ENCODE measurements at places on chromosomes 1 and 21.

DNA sequence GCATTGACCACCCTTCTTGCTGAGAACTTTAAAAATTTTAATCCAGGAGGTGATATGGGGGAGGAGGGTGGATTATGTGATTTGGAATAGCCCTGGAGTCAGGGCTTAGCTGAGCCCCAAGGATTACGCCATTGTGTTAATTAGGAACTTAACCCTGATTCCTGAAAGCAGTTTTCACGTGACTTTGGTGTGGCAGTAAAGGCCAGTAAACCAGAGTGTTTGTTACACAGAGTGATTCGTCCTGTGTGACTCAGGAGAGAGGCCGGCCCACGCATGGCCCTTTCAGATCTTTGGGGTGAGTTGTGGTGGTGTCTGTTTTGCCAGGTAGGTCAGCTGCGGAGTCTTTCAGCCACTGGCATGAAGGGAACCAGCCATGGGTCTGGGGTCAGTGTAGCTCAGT lies 107.6 kb downstream of the NOS1AP start:
- no peak for DNase-seq

DNA sequence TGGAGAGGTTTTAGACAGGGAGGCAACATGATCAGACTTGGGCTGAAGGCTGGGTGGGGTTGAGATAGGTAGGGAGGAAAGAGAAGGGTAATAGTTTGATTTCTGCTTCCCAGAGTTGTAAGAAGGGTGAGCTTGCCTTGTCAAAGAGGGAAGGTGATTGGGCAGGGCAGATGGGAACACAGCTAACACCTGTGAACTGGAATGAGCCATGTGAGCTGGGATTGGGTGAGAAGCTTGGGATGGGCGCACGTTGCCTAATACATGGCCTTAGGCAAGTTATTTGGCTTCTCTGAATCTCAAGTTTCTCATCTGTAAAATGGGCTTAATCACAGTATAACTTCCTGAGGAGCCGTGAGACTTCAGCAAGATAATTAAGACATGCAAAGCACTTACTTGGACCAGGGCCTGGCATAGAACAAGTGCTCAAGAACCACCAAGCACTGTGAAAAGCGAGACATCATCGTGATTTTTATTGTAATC lies 33.8 kb upstream of the ID3 start:
- no peak for DNase-seq

GRCh38 chr1:41020109-41020576 lies 1.4 kb downstream of the SLFNL1 start:
- no peak for DNase-seq

GRCh38 chr1:71417421-71417820 lies 336.6 kb upstream of the ZRANB2 start:
- DNase-seq, result no peak

GRCh38 chr21:45543371-45543709 lies 1.1 kb upstream of the SLC19A1 start:
- DNase-seq, result no peak

- DNase-seq, result no peak
Measured at GRCh38 chr1:154831462-154831861, 38.6 kb downstream of the KCNN3 start.

GRCh38 chr1:55329091-55329490 lies 113.9 kb upstream of the USP24 start:
- DNase-seq, result no peak

DNA sequence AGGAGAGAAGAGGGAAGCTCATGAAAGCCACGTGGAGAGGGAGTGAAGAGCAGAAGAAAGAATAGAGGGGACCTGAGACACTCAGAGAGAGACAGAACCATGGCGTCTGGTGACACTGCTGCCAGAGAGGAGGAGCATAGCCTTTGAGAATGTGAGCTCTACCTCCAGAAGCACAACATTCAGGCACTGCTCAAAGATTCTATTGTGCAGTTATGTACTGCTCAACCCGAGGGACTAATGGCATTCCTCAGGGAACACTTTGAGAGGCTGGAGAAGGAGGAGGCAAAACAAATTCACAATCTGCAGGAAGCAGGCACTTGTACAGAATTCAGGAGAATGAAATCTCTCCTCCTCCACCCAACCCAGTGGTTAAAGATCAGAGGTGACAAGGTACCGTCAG lies 45.1 kb downstream of the BTBD8 start:
- DNase-seq, result no peak

DNA sequence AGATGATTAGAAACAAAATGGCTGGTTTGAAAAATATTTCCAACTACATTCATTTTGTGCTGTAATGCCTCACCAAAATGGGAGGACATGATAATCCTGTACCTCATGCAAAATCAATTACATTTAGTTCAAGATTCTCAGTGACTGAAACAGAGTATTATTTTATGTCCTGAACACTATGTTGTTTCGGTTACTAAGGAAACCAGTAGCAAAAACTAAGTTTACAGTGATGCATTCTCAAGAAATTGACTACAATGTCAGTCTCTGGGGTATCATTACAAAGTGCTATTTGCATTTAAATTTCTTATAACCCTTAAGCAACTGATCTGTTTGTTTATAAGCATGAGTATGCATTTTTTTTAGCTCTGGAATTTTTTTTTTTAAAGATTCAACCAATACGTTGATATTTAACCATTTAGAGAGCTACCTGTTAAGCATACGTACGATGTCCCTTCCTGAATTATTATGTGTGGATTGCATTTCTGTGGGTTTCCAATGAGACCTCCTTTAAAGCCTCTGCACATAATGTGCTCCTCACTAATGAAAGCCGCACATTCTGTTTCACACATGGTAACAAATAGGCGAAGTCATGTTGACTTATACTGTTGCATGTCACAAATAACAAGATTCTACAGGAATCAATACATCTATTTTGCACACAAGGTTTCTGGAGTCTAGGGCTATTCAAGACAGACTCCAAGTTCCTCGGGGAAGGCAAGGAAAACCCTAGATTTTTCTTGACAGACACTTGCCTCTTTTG lies 1035.7 kb downstream of the ADGRL2 start:
- DNase-seq, result no peak

DNA sequence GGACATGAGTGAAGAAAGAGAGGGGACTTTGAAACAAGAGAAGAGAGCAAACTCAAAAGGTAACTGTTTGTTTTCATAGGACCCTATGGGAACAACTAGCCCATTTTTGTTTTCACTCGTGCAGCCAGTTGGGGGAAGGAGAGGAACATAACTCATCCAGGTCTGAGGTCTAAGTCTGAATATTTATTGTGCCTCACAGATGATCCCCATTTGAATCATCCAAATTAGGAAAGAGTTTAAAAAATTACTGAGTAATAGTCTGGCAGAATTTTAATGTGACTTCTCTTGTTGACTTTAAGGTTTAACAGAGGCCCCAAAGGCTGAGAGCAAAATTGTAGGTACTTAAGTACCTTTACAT lies 10.4 kb upstream of the TSPAN2 start:
- no peak for DNase-seq

- no peak for DNase-seq
Measured at GRCh38 chr1:16145662-16146278, 10.1 kb downstream of the EPHA2 start.

DNA sequence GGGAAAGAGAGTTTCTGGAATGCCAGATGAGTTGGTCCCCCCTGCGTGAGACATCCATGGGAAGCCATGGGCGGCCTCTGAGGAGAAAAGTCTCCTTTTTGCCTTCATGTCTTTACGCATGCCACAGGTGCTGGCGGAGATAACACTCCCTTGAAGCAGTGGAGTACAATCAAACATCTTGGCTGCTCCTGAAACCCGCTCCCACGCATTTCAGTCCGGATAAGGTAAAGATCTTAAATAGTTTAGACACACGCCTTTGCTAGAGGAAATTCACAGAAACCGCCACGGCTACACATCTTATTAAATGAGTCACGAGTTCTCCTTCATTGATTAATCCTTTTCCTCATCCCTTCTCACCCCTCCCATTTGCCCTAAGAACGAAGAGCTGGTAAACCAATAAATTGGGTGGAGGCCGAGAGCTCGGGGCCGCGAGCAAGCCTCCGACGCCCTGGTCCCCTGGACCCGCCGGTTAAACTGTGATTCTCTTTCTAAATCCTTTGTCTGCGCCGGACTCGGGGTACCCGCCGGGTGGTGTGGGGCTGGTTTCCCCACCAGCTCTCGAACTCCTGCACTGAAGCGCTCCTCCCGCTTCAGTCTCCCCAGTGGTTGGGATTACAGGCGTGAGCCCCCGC lies 6.6 kb upstream of the ZNF669 start:
- peak; percentile 37 for DNase-seq

DNA sequence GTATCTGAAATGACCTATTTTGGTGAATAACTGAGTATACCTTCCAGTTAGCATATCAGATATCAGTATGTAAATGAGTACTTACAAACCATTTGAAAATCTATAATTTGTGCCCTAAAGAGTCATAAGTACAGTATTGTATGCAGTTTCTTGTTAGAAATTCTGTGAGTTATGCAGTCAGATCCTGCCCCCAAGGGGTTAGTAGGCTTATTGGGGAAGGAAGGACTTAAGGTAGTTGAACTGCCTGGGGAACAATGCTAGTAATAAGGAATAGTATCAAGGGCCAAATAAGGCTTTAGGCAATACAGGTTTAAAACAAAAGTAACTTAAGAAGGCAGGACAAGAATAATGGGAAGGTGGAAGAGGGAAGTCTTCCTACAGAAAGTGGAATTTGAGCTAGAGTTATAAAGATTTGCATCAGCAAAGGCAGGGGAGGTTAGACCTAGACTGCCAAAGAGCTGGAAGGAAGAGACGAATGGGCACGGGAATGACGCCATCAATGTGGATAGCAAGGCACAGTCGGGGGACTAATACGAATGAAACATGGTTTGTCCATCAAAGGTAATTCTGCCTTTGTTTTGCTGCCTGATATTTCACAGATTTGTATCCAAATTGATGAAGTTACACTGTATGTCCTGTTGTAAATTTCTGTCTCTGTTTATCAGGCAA lies 182.9 kb upstream of the DPYD start:
- no peak for DNase-seq

DNA sequence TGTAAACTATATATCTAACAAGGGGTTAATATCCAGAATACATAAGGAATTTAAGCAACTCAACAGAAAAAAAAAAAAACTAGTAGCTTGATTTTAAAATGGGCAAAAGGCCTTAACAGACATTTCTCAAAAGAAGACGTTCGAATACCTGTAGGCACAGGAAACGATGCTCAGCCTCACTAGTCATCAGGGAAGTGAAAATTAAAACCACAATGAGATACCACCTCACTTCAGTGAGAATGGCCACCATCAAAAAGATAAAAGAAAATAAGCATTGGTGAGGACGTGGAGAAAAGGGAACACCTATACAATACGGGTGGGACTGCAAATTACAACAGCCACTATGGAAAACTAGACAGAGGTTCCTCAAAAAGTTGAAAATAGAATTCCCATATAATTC lies 37.3 kb downstream of the NPHP4 start:
- DNase-seq, result no peak

DNA sequence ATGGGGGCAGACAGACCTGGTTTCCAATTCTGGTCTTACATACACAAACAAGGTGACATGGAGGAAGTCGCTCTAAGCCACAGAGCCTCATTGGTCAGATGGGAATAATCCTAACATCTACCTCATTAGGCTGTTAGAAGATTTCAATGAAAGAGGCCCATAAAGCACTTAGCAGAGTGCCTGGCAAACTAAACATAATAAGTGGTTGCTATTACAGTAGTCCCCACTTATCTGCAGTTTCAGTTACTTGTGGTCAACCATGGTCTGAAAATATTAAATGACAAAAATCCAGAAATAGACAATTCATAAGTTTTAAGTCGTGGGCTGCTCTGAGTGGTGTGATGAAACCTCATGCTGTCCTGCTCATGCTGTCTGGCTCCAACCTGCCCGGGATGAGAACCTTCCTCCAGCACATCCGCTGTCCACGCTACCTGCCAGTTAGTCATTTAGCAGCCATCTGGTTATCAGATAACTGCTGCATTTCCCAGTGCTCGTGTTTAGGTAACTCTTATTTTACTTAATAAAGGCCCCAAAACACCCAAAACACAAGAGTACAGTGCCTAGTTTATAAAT lies 112.3 kb downstream of the DDX20 start:
- DNase-seq, result no peak

- no peak for DNase-seq
Measured at GRCh38 chr1:237411621-237412020, 369.6 kb downstream of the RYR2 start.

DNA sequence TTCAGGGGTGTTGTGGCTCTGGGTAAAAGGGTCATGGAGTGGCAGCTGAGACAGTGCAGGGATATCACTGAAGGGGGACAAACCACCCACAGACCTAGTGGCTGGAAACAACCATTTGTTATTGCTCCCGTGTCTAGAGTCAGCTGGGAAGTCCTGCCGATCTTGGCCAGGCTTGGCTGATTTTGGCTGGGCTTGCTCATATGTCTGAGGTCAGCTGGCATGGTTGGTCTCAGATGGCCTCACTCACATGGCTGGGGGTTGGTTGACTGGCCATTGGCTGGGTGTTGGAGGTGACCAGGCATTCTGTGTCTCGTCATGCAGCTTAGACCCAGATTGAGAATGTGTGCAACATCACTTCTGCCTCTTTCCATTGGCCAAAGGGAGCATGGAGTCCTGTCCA lies 203.8 kb upstream of the POU3F1 start:
- no peak for DNase-seq

- DNase-seq, result peak; percentile 37
Measured at GRCh38 chr1:239976130-239976968, 115.3 kb upstream of the FMN2 start.

DNA sequence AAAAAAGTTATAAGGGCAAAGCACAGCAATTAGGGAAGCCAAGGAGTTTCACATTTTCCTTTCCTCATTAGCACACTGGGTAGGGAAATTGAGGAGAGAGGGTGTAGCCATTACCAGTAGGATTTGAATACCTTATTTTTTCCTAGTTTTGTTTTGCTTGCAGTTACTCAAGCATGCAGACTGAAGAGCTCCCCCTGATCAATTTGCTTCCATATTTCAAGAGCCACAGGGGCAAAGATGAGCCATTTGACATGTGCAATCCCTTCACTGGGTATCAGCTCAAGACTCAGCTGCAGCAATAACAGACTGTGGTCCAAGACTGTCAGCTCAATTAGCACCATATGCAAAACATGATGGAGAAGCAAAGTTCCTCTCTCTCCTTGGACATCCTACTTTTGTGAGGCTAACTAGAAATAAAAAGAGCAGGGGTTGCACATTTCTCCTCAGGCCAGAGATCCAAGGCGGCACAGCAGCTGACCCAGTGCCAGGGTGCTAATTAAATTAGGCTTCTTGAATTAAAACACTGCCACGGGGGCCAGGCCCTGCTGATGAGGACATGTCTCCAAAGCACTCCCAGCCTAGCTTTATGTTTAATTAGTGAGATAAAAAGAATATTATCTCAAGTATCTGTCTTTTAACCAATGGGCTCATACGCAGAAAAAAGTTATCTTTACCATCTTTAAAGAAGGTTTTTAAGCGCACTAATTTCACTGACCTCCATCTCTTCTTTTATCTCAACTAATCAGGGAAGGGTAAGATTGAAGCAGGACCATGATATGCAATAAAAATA lies 36.7 kb upstream of the LRRC53 start:
- no peak for DNase-seq

- no peak for DNase-seq
Measured at GRCh38 chr1:243723050-243723449, 127.0 kb downstream of the AKT3 start.

DNA sequence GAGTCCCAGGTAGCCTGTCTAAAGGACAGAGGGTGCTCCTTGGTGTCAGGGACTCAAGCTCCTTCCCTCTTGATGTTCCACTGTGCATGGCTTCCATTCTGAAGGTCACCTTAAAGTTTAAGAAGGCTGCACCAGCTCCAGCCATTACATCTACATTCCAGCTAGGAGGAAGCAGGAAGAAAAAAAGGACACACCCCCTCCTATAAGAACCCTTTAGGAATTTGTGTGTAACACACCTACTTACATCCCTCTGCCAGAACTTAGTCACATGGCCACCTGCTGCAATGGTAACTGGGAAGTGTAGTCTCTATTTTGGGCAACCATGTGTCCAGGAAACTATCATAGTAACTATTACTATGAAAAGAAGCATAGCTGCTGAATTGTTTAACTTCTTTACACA lies 161.6 kb upstream of the KLHDC7A start:
- no peak for DNase-seq
